ENCODE measurements at places on chromosomes 13 and 19.

GRCh38 chr13:83333614-83334388 is 548.5 kb downstream of the SLITRK1 start:
- no peak for DNase-seq

GRCh38 chr13:113917096-113917495 is 53.2 kb upstream of the GAS6 start:
- no peak for DNase-seq

DNA sequence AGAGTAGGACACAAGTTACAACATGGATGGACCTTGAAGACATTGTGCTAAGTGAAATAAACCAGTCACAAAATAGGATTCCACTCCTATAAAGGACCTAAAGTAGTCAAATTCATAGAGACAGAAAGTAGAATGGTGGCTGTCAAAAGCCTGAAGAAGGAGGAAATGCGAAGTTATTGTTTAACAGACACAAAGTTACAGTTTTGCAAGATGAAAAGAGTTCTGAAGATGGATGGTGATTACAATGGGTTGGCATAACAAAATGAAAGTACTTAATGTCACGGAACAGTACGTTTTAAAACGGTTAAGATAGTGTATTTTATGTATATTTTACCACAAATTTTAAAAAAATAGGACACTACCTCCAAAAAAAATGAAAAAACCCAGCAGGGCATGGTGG is 34.8 kb downstream of the FOXO1 start:
- no peak for DNase-seq

DNA sequence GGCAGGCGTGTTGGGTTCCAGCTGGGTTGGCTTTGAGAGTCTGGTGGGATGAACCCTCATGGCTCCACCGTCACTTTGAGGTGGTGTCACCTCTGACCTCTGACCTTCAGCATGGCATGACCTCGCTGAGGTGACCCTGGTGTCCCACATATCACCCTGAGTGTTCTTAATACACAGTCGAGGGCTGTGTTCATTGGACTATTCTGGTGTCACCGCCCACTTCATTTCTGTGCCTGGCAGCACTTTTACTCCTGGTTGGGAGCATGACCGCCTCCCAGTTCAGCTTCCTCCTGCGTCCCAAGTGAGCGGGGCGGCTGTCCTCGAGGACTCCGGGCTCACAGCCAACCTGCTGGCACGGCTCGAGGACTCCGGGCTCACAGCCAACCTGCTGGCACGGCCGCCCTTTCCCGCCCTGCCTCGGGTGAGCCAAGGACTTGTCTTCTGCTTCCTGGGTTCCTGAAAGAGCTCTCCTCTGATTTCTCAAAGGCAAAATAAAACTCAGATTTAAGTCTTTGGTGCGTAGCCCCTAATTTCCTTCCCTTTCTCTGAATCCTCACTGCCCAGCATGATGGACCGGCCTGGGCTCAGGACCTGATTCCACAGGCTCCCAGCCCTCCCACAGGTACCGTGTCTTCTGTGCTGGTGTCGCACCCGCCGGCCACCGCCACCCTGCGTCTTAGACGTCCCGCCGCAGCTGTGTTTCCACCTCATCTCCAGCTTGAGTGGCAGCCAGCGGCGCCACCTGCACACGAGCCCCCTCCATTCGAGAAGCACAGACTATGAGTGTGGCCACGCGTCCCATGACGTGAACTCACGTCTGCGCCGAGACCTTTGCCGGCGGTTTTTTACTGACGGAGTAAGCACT is 10.4 kb downstream of the ATP4B start:
- no peak for DNase-seq

DNA sequence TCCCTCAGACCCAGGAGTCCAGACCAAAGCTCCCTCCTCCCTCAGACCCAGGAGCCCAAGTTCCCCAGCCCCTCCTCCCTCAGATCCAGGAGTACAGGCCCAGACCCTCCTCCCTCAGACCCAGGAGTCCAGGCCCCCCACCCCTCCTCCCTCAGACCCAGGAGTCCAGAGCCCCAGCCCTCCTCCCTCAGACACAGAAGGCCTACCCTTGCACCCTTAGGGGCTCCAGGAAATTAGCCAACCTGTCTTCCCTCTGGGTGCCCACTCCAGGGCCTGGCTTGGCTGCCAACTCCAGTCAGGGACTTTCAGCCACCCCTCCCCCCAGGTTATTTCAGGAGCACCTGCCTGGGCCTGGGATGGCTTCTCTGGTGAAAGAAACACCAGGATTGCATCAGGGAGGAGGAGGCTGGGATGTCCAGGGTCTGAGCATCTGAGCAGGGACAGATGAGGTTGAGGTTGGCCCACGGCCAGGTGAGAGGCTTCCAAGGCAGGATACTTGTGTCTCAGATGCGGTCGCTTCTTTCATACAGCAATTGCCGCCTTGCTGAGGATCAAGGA is at the start of gene FGF21:
Gene FGF21 (plus strand): TSS at position 441 of the 558 bp plus-strand sequence. CDS start 713 bp downstream, outside the sequence.
- DNase-seq: no peak

- DNase-seq: no peak
Observed at GRCh38 chr13:23644527-23645138, 74.4 kb downstream of the TNFRSF19 start.
